RPMI7951 (cell line): ENCODE measurements at places on chromosomes 3 and 15. TPM values are rescaled to one million over a fixed set of nuclear protein-coding genes. Genes with fewer than 3 reads are reported as not detected.

- no peak for DNase-seq
These were observed 44.1 kb downstream of the SLC41A3 start for GRCh38 chr3:126039870-126040269.

Gene TFDP2
- 37.5 and 45.8 TPM in 2 replicates for total RNA-seq

GRCh38 chr3:194163697-194164096 lies 27.7 kb downstream of the HES1 start:
- DNase-seq = no peak

GRCh38 chr3:126556637-126557414 lies 1.9 kb downstream of the C3orf22 start:
- DNase-seq = no peak
